WTC11 (cell line): ENCODE measurements at places on chromosomes 3 and 15.
A peak's percentile ranks its signal among the peaks of the same experiment; 100 is the strongest.

GRCh38 chr3:72278349-72279067 is 493.6 kb upstream of the PROK2 start:
- DNase-seq: no peak

DNA sequence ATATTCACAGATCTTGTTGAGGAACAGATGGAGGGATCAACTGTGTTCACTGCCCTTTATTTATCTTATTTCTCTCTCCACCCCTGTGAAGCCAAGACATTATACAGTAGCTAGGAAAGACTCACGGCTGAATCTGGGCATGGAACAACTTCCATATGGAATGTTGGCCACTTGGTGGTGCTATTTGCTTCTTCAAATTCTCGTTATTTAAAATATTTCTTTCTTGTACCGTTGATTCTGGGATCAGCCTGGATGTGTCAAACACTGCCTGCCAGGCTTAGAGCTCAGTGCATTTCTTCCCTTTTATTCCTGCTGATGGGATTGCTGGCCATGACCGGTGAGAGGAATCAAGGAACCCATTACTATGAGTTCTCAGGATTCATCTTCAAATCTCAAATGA is 17.5 kb upstream of the GASK1A start:
- peak; percentile 29 for DNase-seq

GRCh38 chr3:34141841-34142337 is 343.5 kb downstream of the PDCD6IP start:
- DNase-seq: no peak

DNA sequence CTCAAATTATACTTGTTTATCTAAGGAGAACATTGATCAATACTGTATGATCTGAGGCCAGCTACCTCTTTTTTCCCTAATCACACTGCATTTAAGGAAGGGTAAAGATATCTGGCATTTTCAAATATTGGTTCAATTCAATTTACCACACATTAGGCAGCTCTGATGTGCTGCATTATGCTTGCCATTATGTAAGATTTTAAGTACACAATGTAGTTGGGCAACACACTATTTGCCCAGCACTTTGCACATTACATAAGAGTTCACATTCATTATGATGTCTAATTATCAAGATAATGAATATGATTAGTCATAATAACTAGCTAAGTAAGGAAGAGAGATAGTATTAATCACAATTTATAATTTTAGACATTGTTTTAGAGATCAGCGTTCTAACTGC is 196.3 kb downstream of the BCHE start:
- no peak for DNase-seq

GRCh38 chr3:131349946-131350347 is 31.6 kb upstream of the NUDT16 start:
- no peak for DNase-seq

DNA sequence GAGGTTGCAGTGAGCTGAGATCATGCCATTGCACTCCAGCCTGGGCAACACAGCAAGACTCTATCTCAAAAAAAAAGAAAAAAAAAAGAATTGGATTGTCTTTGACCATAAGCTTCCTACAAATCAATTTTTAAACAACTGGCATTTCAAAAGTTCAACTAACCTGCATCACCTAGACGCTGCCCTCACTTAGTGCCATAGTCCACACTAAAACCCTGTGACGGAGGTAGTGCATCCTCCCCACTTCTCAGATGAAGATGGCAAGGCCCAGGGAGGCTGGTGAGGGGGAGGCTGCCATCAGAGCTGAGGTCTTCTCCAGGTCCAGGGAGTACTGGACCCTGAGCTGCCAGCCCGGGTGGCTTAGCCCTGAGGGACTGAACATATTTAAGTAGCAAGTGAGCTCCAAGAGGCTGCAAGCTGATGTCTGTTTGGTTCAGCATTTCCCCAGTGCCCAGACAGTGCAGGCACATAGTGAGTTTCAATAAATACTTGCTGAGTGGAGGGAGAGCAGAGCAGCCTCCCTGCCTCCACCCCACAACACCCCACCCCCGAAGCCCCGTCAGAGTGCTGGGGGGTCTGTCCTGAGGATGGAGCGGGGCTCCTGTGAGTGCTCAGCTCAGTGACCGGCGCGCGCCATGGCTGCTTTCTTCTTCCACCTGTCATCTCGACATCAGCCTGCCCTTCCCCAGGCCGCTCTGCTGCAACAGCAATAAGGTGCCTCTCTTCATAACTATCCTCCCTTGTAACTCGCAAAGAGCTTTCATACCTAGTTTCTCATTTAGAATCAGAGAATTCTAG is 52.8 kb downstream of the MGLL start:
- no peak for DNase-seq
